ENCODE measurements at places on chromosomes 6 and 20.

GRCh38 chr6:134266776-134267175 is 51.1 kb downstream of the SGK1 start:
- no peak for DNase-seq

GRCh38 chr20:56776345-56776744 is 147.2 kb downstream of the TFAP2C start:
- no peak for DNase-seq

DNA sequence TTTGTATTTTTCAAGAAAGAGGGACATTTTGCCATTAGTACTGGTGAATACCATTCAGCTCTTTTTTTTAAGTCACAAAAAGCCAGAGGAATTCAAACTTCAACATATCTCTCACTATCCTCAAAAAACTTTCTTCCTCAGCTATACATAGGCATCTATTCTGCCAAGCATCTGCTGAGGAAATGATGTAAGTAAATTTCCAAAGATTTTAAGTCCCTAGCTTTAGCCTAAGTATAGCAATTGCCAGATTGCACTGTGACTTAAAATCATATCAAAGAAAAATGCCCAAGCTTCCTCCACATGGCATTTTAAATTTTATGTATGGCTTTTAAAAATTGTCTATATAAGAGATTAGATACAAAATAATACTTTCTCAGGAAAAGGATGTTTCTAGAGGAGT is 237.4 kb downstream of the EYS start:
- DNase-seq: no peak

DNA sequence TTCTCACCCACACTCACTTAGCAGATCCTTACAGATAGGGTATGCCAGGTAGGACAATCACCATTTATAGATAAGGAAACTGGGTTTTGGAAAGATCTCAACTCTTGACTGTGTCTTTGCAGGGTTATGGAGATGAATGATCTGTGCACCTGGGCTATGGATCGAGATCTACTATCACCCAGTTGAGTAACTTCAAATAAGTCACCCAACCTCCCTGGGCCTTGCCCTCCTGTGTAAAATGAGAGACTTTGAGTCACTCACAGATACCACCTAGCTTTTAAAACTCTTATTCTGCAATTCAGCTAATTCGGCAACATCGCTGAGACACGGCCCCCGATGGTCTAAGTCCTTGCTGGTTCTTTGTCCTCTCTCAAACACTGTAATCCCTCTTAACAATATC is 53.5 kb downstream of the HIVEP2 start:
- DNase-seq: no peak

GRCh38 chr6:56002336-56002735 is 126.9 kb upstream of the BMP5 start:
- no peak for DNase-seq

DNA sequence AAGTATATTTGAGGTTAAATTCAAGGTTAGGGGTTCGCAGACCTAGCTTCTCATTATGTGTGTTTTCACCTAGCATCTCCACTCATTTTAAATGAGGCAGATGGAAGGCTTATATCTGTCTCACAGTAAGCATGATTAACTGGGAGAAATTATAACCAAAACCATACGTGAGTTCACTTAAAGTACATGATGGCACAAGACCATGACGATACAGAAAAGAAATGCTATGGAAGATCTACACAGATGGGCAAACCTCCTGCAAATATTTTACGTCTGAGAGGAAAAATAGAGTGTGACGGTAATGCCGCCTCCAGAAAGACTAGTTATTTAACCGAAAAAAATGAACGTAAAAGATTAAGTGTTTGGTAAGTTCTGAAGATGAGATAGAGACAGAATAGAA is 337.8 kb downstream of the FARS2 start:
- DNase-seq: no peak

DNA sequence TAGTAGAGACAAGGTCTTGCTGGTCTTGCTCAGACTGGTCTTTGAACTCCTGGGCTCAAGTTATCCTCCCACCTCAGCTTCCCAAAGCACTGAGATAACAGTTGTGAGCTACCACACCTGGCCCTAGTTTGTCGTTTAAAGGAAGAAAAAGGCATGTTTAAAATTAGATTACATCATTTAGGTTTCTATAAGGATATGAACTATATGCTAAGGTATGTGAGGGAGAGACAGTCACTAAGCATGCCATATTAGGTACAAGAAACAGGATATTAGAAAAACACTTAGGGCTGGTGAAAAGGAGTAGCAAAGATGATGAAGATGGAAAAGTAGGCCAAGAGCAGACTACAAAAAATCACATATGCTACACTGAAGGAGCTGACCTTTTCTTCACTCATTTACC is 106.4 kb downstream of the ASCC3 start:
- DNase-seq: no peak

DNA sequence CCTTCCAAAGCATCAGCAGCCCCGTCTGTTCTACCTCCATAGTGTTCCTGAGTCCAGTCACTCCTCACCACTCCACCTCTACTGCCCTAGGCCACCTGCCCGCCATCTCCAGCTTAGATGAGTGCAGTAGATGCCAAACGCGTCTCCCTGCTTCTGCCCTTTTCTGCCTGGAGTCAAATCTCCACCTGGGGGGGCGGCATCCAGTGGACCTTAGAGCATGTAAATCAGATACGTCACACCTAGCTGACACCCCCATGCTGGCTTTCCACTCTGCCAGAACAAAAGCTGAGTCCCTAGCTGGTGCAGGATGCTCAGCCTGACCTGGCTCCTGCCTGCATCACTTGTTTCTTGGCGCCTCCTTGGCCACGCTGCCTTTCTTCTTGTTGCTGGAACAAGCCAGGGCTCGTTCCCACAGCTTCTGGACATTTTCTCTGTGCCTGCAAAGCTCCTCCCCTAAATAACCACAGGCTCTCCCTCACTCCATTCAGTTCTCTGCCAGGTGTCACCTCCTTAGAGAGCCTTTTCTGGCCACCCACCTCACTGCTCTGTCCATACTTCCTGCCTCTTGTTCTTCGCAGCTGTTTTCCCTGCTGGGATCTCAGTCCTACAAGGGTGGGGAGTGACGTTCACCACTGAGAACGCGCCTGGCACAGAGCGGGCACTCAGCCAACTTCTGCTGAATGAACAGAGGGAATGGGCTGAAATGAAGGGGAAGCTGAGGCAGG is 5.8 kb downstream of the DDR1 start:
- DNase-seq: no peak

- DNase-seq: no peak
Measured at GRCh38 chr6:5041955-5042354, 38.1 kb upstream of the RPP40 start.

DNA sequence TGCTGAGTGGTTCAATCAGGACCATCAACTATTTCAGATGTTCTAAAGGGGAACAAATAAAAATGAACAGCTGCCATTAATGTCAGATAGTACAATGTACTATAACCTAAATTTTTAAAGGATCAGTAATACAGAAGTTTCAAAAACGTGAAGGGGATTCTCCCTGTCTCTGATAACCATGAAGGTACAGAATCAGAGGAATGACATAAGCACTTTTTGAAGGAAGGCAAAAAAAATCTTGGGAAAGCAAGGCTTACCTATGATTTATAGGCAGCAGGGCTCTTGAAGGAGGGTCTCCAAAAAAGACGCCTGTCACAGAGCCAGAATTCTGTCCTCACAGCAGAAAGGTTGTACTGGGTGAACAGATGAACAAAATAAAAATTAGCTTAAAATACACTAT is 20.1 kb downstream of the DEK start:
- DNase-seq: no peak

DNA sequence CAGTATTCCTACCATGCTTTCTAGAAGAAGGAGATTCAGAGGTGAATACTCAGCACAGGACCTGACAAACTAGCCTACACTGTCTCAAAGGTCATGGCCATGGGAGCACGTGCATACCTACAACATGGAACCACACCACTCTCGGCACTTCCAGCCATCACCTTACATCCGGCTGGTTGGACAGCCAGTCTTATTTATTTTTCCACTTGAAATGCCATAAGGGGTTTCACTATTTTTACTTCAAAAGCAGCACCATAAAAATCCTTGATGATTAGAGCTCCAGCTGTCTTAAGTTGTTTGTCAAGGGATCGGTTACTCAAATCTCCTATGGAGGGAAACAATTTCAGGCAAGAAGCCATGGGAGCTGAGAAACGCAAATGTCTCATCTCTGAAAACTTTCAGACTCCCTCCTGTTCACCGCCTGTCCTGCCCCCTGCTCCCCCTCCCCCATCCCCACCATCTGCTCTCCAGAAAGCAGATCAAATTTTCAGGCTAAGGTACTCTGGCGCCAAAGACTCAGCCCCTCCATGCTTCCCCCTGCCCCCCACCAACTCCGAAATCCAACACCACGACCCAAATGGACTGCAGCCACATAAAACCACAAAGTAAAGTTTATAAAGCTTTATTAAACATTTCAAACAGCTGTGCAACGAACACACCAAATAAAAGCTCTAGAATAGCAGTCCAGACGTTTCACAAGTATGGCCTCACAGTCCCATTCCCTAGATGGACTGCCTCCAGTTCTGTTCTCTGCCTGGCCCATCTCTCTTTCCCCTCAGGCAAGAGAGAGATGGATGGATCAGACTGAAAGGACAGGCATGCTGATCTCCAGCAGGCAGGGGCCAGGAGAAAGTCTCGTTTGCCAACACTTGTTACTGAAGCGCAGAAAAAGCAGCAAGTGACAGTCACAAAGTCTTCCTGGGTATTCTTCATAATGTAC is 4.0 kb upstream of the NNAT start:
- DNase-seq: no peak

GRCh38 chr20:4821590-4821989 is 99.9 kb downstream of the PRND start:
- no peak for DNase-seq

- DNase-seq: no peak
Measured at GRCh38 chr6:1390133-1390945, 963 bp downstream of the FOXF2 start.

- DNase-seq: no peak
Measured at GRCh38 chr20:47021850-47022249, 127.2 kb downstream of the EYA2 start.

- DNase-seq: peak; percentile 61
Measured at GRCh38 chr6:142907544-142907943, 37.4 kb downstream of the HIVEP2 start.

DNA sequence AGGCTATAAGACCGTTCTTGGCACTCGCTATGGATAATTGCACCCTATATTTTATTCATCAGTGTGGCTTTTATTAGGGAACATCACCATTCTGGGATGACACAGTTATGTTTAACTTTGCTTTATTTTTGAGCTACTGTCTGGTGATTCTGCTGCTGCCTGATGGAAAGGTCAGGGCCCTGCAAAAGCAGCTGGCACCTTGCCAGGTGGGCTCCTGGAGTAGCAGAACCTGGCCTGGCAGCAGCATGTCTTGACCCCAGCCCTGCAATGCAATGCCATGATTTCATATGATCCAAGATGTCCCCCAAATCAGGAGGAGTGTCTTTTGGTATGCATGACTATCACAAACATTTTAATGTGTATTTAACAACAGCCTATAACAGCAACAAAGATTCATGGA is 228.4 kb upstream of the RSPO3 start:
- DNase-seq: no peak

DNA sequence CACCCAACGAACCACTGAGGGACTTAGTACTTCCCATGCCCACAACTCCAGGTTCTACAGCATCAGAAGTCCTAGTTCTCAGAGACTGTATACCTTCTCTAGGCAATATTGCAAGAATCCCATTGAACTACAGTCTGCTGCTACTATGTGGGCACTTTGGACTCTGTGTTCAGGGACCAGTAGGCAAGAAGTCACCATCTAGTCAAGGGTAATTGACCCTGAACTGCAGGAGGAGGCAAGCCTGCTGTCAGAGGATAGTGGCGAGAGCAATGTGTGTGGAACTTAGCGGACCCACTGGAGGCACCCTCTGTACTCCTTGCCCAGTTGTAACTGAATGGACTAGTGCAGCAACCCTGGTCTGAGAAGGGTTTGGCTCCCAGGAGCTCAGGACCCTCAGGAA is 15.7 kb downstream of the HEBP2 start:
- no peak for DNase-seq

DNA sequence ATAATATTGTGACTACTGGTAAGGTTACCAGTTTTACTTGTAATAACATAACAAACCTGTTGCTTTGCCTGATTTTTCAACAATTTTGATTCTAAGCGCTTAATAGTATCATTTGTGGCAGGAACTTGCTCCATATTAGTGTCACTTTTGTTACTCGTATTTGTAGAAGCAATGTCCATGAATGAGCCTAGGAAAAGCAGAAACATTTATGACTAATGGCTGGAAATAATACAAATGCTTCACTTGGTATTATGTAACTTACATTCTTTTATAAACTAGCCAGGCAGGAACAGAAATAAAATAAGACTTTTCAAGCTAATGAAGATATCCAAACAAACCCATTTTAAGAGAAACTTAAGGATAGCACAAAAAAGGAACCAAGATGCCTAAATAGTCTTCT is 38.9 kb downstream of the MAP3K7 start:
- no peak for DNase-seq

DNA sequence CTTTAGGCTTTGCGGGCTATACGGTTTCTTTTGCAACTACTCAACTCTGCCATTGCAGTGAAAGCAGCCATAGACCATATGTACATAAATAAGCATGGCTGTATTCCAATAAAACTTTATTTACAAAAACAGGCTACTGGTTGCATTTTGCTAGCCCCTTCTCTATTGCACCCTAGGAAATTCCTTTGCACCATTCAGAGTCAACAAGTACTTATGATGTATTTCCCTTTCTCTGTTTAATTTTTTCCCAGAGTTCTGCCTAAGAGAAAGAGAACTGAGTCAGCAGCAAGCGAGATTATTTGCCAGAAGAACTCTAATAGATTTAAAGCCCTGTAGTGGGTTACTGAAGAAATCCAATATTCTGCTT is 33.8 kb downstream of the ADGRF1 start:
- no peak for DNase-seq

DNA sequence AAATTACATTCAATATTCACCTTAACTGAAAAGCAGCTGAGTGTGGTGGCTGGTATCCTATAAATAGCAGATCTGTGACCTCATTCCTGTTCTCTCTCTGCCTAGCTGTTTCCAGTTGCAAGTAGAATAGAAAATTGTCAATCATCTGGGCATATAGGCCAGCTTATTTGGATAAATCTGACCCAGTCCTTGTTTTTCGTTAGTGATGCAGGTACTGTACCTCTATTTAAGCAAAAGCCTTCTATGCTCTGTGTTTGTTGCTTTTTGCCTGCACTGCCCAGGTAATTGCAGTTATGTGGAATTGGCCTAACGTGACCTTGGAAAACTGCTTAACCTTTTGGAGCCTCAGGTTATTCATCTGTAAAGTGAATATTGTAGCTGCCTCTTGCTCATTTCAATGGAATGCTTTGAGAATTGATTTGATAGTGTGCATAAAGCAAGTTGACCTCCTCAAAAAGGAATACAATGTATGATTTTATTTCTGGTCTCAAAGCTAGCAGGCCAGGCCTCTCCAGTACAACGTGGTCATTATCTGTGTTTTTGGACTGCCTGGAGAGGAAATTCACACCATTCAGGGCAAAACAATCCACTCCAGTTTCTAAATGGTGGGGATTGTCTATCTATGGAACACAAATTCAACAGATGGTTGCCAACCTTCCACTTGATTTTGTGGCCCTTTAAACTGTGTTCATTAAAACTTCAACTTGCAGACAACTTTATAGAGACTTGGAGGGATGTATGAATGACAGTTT is 508.7 kb upstream of the CITED2 start:
- DNase-seq: no peak

Measured in CD4-positive, alpha-beta T cell treated with Interleukin-4 for 1 hour (primary cell).